Hematopoietic multipotent progenitor cell treated with erythropoietin and hydrocortisone succinate and interleukin-3 and kit ligand, for 17 days (in vitro differentiated cells): ENCODE measurements at places on chromosomes 3 and 15.

DNA sequence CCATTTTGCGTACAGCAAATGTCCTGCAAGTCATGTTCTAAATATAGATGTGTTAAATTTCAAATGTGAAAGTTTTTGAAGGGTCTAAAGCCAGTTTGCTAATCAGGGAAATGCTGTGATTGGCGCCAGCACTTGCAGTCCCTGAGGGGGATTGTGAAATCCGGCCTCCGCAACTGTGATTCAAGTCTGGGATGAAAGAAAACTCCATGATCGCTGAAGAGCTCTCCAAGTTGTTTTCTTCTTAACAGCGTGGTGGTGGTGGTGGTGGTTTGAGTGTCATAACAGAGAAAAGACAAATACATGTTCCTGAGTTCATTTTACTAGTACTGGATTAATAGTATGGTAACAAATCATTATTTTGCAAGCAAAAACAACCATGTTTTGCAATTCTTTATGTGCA is 51.8 kb downstream of the MITF start:
- DNase-seq: no peak

- no peak for DNase-seq
Measured at GRCh38 chr3:150132101-150132749, 161.5 kb upstream of the PFN2 start.

- DNase-seq: no peak
Measured at GRCh38 chr15:100026041-100026440, 292.8 kb upstream of the LYSMD4 start.

GRCh38 chr3:124765197-124765840 is 35.1 kb downstream of the UMPS start:
- DNase-seq: no peak

DNA sequence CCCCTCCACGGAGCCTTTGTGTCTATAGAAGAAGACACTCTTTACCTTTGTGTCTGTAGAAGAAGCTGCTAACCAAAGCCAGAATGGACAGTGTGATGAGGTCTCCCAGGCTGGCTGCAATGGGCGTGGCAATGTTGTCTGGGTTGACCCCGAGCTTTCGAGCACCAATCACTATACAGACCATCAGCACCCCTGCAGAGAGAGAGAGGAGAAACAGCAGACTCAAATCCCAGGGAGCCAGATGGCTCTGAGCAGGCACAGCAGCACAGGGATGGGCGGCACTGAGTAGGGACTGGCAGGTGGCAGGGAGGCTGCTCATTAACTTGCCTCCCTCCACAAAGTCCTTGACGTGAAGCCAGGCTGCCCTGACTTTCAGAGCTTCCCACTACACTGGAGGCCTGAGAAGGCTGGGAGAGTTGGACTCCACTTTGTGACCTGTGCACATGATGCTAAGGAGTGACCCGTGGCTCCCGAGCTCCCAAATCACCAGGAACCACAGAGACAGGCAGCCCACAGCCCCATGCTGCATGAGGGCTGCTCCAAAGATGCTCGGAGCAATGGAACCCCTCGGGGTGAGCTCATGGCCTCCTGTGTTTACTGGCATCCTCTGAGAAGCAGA is 53.9 kb downstream of the ROPN1B start:
- DNase-seq: no peak
